ENCODE measurements at places on chromosomes 3 and 15.

DNA sequence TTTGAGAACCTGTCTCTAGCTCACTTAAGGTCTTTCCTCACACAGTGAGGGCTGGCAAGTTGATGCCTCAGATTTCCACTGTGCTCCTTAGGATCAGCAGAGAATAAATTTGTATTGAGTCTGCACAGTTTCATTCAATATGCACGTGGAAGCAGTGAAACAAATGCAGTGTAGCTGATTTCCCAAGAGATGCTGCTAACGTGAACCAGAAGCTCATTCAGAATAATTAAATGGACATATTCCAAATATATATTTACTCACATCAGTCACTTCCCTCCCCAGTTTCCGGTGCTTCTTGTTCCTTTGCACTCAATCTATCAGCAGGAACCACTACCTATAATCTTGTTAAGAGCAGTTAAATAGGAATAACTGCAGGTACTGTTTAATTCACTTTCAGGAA, 86.1 kb downstream of the UNC13C start:
- no peak for DNase-seq

DNA sequence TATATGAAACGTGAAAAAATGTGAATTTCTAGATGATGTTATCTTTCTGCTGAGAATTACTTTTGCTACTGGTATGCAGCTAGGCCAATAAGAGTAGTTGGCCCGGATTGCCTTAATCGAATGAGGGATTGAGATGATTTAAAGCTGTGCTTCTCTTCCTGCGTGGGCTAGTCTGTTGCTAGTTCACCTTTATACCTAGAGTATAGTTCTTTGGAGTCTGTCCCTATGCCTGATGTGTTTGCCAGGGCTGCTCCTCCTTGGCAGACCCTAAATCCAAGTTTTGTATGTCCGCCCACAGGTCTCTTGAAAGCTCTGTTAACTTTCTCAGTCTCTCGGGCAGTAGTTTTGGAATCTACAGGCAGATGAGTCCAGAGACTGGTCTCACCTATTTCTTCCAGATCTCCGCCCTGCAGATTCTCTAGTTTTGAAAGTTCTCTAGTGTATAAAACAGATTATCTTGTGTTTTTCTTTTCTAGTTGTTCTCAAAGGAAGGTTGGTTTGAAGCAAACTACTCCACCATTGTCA, 64.9 kb downstream of the MEF2A start:
- no peak for DNase-seq

DNA sequence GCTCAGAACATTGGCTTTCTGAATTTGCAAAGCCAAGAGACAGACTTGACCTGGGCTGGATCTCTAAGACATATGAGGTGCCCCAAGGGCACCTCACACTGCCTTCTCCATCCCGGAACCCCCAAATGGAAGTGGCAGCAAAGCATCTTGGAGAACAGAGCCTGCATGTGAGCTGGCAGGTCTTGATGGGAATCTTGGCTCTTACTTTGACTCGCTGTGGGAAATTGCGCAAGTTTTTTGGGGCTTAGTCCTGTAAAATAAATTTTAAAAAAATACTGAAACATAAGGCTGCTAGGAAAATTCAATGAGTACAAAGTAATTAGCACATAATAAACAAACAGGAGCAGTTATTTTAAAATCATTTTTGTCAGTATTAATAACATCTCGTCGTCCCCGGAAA, 13.7 kb upstream of the SEC22A start:
- DNase-seq = no peak

GRCh38 chr3:73685061-73685460, 60.3 kb upstream of the PDZRN3 start:
- DNase-seq = no peak

DNA sequence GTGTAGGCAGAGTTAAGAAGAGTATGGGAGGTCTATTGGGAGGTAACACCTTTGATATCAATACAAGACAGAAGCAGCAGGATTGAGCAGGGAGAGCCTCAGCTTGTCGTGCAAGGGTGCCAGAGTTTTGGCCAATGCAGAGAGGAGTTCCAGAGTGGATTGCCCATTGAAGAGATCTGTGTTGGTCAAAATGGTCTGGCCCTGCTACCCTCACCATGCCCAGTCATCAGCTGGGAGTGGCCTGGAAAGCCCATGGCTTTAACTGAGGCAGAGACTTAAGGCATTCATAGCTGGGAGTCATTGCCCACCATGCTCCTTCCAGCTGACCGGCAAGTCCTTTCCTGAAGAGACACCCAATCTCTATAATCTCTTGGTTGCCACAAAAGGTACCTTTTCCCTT, 271.3 kb downstream of the ABHD5 start:
- no peak for DNase-seq

DNA sequence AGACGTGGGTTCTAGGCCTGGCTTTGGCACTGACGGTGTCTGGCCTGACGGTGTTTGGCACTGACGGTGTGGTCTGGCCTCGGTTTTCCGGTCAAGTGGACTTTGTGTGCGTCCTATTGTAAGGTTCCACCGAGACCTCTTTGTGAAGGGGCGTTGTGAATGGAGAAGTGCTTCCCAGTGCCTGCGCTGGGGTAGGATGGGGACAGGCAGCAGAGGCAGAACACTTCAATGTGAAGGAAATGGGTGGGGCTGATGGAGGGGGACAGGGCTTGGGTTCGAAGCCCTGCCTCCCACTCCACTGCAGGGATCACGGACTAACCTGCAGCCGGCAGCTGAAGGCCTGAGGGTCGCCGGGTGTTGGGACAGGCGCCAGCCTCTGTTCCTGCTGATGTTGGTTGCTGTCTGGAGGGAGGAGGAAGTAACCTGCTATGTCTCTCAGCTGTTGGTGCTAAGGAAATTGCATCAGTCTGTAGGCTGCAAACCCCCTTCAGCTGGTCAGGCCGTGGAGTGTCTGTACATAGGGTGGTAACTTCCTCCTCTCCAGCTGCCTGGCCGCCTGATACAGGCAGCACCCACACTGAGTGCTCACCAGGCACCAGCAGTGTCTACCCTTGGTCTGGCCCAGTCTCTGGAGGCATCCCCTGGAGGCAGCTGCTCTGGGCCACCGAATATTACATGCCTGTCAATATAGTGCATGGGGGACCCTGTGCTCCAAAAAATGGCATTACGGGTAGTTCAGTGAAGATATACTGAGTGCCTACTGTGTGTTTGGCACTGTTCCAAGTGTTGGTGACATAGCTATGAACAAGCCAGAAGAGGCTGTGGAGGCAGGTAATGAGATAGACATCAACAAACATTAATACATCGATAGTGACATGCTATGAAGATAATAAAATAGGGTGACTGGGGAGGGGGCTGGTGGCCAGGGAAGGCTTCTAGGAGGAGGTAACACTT, 1.1 kb downstream of the TM6SF1 start:
- DNase-seq = no peak

All from stimulated activated CD8-positive, alpha-beta memory T cell treated with anti-CD3 and anti-CD28 coated beads, Interleukin-7, amount 100 ng/mL, for 4 hours (primary cell).